ENCODE measurements at places on chromosomes 16 and 17. TPM values are rescaled to one million over a fixed set of nuclear protein-coding genes. Genes with fewer than 3 reads are reported as not detected.

GRCh38 chr16:30366511-30366910 is 3.8 kb downstream of the TBC1D10B start:
- peak overlapping the region; percentile 39 for H3K27ac ChIP-seq
- H3K4me1 ChIP-seq, result peaks cover 54% of the 10 kb centered on the region
- H3K4me3 ChIP-seq, result no peak overlapping the region
- DNase-seq, result no peak
- peaks cover 54% of the 10 kb centered on the region for H3K36me3 ChIP-seq

DNA sequence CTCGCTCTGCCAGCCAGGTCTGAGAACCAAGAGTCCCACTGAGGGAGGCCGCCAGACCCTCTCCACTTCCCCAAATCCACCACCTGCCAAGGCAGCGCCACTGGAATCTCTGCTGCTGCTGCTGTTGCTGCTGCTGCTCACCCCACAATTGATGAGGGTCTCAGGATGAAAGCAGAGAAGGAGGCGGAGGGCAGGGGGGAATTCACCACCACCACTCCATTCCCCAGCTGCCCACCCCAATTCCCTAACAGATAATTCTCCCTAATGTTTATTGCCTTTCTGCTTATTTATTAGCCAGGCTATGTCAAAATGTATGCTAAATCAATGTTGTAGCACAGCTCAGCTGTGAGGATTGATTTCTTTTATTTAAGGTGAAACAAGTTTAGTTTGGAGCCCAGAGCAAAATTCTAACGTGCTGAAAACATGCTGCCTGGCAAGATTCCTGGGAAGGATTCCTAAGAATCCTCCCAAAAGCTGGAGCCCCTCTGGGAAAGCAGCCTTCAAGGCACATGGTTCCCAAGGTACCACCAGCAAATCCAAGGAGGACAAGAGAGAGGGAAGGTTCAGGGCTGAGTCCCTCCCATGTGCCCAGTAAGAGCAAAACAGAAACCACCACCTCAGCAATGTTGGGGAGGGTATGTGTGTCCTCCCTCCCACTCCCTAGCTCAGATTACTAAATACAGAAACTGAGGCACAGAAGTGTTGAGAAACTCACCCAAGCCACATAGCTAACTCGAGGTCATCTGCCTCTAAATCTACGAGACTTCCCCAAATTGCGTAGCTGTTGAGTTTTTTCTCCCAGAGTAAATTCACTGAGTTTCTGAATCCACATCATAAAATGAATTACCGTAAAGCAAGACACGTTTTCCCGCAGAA is 12.2 kb upstream of the CDH5 start:
- H3K27me3 ChIP-seq, result no peaks in the 10 kb centered on the region
- peaks cover 6% of the 10 kb centered on the region for H3K4me1 ChIP-seq
- no peak overlapping the region for H3K27ac ChIP-seq
- no peak for DNase-seq
- no peak overlapping the region for H3K4me3 ChIP-seq

GRCh38 chr17:41096055-41096454 is 1.9 kb downstream of the KRTAP4-8 start:
- no peaks in the 10 kb centered on the region for H3K36me3 ChIP-seq
- no peaks in the 10 kb centered on the region for H3K27me3 ChIP-seq
- DNase-seq, result no peak
- H3K4me3 ChIP-seq, result no peak overlapping the region
- no peak overlapping the region for H3K27ac ChIP-seq

DNA sequence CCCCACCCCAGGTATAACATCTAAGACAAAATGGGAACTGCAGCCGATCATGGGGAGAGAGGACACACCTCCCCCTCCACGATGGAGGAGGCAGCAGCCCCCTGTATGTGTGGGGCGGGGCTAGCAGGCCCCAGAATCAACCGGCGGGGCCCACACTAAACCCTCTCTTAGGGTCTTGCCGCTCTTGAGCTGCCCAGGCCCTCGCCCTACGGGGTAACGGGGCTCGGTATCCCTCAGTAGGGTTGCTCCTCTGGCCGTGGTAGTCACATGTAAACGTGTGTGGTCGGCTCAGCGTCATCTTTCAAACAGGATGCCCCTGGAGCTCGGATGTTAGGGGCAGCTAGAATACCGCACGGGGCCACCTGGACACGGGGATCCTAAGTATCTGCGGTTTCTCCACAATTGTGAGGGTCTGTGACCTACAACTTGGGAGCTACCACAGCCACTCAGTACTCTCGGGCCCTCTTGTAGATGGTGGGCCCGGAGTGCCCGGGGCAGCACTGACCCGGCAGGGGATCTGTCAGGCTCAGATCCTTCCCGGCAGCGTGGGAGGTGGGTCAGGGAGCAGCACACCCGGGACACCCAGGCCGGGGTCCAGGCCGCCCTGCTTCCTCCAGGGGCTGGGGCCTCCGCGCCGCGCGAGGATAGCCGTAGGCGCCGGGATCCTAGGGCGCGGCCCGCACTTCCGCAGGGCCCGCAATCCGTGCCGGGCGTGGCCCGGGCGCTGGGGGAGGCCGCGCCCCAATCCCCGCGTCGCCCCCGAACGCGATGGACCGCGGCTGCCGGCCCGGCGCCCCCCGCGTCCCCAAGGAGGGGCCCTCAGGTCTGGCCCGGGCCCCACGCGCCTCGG is 781 bp downstream of the ARHGDIA start:
- H3K4me3 ChIP-seq, result peak overlapping the region; percentile 84
- H3K4me1 ChIP-seq, result peaks cover 77% of the 10 kb centered on the region
- H3K27ac ChIP-seq, result peak overlapping the region; percentile 100
- H3K27me3 ChIP-seq, result no peaks in the 10 kb centered on the region

DNA sequence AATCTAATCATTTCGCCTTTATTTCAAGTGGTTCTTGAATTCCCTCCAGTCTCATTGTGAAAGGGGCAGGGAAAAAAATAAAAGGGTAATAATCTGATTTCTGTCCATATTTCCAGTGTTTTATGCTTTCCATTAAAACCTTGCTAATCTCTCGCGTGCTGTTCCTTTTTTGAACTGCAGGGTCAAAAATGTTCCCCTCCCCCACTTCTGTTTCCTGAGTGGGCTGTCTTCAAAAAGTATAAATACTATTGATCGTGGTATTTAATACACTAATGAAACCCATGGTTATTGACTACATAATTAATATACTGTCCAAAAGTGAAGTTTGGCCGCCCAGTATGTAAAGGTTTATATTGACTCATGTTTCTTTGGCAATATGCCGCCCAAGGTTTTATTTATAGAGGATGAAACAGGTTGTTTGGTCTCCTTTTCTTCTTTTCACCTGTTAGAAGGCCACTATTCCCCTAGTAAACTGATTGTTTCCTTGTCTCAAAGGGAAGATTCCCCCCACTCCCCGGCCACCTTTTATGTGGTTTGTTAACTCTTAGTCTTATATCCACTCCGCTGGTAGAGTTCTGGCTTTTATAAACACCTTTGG is 69.7 kb downstream of the RPA1 start:
- no peak overlapping the region for H3K4me3 ChIP-seq
- no peaks in the 10 kb centered on the region for H3K4me1 ChIP-seq

GRCh38 chr17:43911904-43912303 is 4.6 kb upstream of the MPP2 start:
- no peaks in the 10 kb centered on the region for H3K36me3 ChIP-seq
- DNase-seq, result no peak
- no peak overlapping the region for H3K4me3 ChIP-seq
- H3K27ac ChIP-seq, result no peak overlapping the region
- peaks cover 16% of the 10 kb centered on the region for H3K4me1 ChIP-seq

DNA sequence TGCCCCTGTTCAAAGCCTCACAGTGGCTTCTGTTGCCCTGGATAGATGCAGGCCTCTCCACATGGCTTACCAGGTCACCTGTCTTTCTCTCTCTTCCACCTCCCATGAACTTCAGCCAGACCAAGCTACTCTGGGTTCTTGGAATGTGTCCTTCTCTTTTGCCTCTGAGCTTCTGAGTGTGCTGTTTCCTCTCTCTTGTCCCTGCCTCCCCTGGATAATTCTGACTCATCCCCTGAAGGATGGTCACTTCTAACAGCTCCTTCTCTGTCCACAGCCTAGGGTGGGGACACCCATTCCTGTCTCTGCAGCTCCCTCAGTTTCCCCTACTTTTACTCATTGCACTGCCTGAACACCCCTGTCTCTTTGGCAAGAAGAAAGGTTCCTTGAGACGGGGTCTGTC is 2.9 kb downstream of the GUCY2D start:
- peaks cover 18% of the 10 kb centered on the region for H3K4me1 ChIP-seq
- H3K4me3 ChIP-seq, result no peak overlapping the region
- H3K27ac ChIP-seq, result no peak overlapping the region
- peaks cover 29% of the 10 kb centered on the region for H3K27me3 ChIP-seq

GRCh38 chr17:28427371-28427770 is 21.4 kb upstream of the SLC46A1 start:
- no peak overlapping the region for H3K4me3 ChIP-seq
- no peaks in the 10 kb centered on the region for H3K36me3 ChIP-seq
- no peaks in the 10 kb centered on the region for H3K4me1 ChIP-seq
- no peak for DNase-seq
- H3K27me3 ChIP-seq, result no peaks in the 10 kb centered on the region

GRCh38 chr17:55926276-55926990 is 175.6 kb downstream of the PCTP start:
- H3K4me1 ChIP-seq, result no peaks in the 10 kb centered on the region
- DNase-seq, result no peak
- no peak overlapping the region for H3K27ac ChIP-seq
- no peaks in the 10 kb centered on the region for H3K27me3 ChIP-seq
- H3K36me3 ChIP-seq, result no peaks in the 10 kb centered on the region
- no peak overlapping the region for H3K4me3 ChIP-seq

DNA sequence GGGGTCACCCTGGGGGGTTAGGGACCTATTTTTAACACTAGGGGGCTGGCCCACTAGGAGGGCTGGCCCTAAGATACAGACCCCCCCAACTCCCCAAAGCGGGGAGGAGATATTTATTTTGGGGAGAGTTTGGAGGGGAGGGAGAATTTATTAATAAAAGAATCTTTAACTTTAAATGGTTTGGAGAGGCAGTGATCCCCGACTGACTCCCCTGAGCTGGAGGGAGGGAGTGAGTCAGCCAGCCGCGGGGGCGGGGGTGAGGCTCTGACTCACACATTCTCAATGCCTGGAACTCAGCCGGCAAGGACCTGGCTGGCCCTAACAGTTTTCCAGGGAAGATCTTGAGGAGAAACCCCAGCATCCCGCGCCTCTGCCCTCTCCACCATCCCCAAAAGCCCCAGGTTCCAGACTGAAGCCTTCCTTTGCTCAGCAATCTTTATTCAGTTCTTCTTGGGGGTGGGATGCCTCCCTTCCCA is 1.5 kb downstream of the HCFC1R1 start:
- peaks cover 16% of the 10 kb centered on the region for H3K36me3 ChIP-seq
- peaks cover 76% of the 10 kb centered on the region for H3K4me1 ChIP-seq
- H3K27ac ChIP-seq, result peak overlapping the region; percentile 98
- DNase-seq, result peak; percentile 91
- H3K27me3 ChIP-seq, result peaks cover 23% of the 10 kb centered on the region
- peak overlapping the region; percentile 85 for H3K4me3 ChIP-seq

DNA sequence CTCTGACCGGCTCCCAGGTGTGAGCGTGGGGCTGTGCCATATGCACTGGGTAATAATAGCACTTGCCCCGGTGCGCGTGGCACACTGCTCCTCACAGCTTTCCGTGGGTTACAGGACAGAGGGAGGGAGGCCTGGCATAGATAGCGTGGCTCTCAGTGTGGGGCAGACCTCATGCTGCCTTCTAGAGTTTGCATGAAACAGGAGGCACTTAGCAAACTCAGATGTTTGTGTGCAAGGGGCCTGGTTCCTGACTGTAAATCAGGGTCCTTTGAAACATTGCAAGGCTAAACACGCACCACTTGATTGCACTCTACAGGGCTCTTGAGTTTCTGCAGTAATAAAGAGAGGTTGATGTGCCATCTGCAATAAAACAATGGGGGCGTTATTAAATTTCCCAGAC is 101.7 kb downstream of the RPTOR start:
- no peak for DNase-seq
- no peaks in the 10 kb centered on the region for H3K36me3 ChIP-seq
- H3K4me3 ChIP-seq, result no peak overlapping the region

GRCh38 chr17:60665602-60666001 is 12.0 kb upstream of the BCAS3 start:
- peaks cover 50% of the 10 kb centered on the region for H3K36me3 ChIP-seq
- H3K27ac ChIP-seq, result no peak overlapping the region
- H3K4me1 ChIP-seq, result no peaks in the 10 kb centered on the region
- no peak for DNase-seq
- no peaks in the 10 kb centered on the region for H3K27me3 ChIP-seq
- H3K4me3 ChIP-seq, result no peak overlapping the region

GRCh38 chr17:63173903-63174302 is 207.9 kb downstream of the TANC2 start:
- no peak for DNase-seq
- no peak overlapping the region for H3K4me3 ChIP-seq
- no peaks in the 10 kb centered on the region for H3K4me1 ChIP-seq
- H3K27ac ChIP-seq, result no peak overlapping the region

DNA sequence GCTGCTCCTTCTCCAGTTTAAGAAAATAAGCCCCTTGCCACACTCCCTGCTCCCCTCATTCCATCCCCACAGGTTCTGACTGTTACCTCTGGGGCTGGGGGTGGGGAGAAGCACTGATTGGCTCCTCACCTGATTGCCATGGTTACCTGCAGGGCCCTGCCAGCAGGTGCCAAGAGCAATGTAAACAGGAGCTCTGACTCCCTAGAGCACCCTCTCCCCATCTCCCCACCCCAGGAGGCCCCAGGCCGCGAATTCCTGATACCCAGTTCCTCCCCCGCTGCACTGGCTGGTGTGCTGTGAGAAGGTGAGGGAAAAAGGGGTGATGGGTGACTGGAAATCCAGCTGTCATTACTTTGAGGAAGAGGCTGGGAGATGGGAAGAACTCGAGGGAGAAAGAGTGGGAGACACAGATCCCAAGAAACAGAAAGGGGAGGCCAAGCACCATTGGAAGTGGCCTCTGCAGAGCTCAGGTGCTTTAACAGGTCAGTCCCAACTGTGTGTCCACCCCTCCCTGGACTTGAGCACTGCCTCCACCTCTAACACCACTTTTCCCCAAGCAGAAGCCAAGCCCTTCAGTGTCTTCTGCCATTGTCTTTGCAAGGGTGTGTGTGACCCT is 4.5 kb downstream of the PCGF2 start:
- no peak for DNase-seq
- H3K27ac ChIP-seq, result peak overlapping the region; percentile 79
- H3K4me1 ChIP-seq, result peaks cover 77% of the 10 kb centered on the region
- H3K36me3 ChIP-seq, result no peaks in the 10 kb centered on the region
- H3K27me3 ChIP-seq, result peaks cover 24% of the 10 kb centered on the region
- no peak overlapping the region for H3K4me3 ChIP-seq

DNA sequence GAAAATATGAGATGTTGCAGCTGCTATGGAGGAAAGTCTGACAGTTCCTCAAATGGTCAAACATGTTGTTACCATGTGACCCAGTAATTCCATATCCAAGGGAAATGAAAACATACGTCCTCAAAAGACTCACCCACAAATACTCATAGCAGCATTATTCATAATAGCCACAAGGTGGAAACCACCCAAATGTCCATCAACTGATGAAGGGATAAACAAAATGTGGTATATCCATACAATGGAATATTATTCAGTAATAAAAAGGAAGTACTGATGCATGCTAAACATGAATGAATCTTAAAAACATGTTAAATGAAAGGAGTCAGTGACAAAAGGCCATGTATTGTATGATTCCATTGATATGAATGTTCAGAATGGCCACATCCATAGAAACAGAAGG is 140.2 kb downstream of the PITPNC1 start:
- no peak for DNase-seq
- H3K27me3 ChIP-seq, result no peaks in the 10 kb centered on the region
- no peak overlapping the region for H3K4me3 ChIP-seq
- no peak overlapping the region for H3K27ac ChIP-seq

Gene DYNLRB2
- total RNA-seq, result not detected

Gene CEP131
- 4.9 TPM for total RNA-seq

Gene CCL5
- total RNA-seq, result not detected

Gene CCL7
- total RNA-seq, result not detected

Gene SLC6A2
- not detected for total RNA-seq

Gene KATNIP
- 34.5 TPM for total RNA-seq

Gene RARA
- total RNA-seq, result 18.7 TPM

Gene SLC9A5
- 4.3 TPM for total RNA-seq

Gene SMYD4
- 14.9 TPM for total RNA-seq

Gene KRTAP4-9
- total RNA-seq, result not detected
